ENCODE measurements at places on chromosomes 4 and X.

GRCh38 chr4:54566608-54567007, 91.1 kb upstream of the KIT start:
- DNase-seq: no peak

GRCh38 chr4:185212581-185212980, 3.2 kb downstream of the SNX25 start:
- DNase-seq: no peak

GRCh38 chr4:30256116-30256832, 463.9 kb upstream of the PCDH7 start:
- DNase-seq: no peak

- DNase-seq: no peak
Measured at GRCh38 chr4:159185591-159186023, 82.7 kb downstream of the RAPGEF2 start.

GRCh38 chr4:16914208-16914607, 15.8 kb upstream of the LDB2 start:
- no peak for DNase-seq

DNA sequence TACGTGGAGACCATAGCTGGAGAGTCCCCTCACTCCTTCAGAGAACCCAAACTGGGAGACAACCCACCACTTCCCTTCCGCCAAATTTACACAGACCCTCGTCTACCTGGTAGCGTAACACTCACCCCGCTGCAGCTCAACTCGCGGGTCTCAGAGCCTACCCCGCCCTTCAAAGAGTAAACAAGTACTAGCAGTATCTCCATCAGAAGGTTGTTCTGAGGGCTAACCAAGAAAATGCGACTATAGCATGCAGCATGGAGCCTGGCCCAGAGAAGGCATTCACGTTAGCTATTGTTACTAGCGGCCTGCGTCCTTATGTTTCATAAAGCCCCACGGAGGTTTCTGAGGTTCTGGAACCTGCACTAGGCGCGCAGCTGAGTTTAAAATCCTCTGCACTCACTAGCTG, 531 bp upstream of the MANBA start:
- DNase-seq: peak; percentile 39

GRCh38 chr4:122341886-122342285, 36.9 kb upstream of the ADAD1 start:
- DNase-seq: no peak

- DNase-seq: no peak
Measured at GRCh38 chr4:74426101-74426500, 18.8 kb upstream of the AREG start.

- DNase-seq: no peak
Measured at GRCh38 chrX:912677-913076, 282.1 kb downstream of the SHOX start.

DNA sequence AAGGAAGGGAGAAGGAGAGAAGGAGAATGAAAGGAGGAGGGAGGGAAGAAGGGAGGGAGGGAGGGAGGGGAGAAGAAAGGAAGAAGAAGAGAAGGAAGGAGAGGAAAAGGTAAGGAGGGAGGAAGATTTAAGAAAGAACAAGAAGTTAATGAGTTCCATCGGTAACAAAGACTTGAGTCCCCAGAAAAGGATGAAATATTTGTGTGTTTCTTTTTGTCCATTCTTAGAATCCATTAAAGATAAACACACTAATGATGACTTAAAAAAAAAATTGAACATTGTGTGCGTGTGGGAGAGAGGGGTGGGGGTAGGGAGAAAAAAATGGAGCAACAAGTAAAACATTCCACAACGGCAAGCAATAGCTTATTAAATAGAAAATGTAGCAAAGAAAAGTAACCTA, 131.4 kb downstream of the THOC2 start:
- no peak for DNase-seq

GRCh38 chr4:175351473-175351872, 433.3 kb downstream of the ADAM29 start:
- DNase-seq: no peak

DNA sequence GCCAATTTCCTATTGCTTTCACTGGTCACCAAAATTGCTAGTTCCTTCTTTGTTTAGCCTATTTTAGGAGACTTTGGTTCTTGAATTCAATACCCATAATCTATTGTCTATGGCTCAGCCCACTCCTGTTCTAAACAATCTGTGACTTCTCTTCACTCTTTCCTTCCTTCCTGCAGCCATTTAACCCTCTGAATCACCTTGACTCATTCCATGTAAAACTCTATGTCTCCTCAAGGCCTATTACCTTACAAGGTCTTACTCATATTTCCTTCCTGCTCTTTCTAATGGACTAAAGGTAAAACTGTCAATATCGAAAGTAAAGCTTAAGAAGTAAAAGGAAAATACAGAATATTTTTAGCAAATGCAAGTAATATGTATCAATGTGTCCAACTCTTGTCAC, 301.6 kb downstream of the ARHGAP24 start:
- no peak for DNase-seq

- DNase-seq: no peak
Measured at GRCh38 chr4:107800706-107801105, 24.0 kb upstream of the SGMS2 start.

- no peak for DNase-seq
Measured at GRCh38 chr4:112282860-112283667, 2.6 kb downstream of the TIFA start.

DNA sequence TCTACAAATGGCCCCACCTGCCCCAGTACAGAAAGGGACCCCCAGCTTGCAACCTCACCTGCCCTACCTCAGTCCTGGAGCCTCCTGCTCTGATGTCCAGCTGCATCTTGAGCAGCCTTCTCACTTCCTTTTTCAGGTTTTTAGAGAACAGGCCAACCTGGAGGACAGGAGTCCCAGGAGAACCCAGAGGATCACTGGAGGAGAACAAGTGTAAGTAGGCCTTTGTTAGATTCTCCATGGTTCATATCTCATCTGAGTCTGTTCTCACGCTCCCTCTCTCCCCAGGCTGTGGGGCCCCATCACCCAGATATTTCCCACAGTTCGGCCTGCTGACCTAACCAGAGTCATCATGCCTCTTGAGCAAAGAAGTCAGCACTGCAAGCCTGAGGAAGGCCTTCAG, 3.6 kb downstream of the MAGEA11 start:
- DNase-seq: no peak

DNA sequence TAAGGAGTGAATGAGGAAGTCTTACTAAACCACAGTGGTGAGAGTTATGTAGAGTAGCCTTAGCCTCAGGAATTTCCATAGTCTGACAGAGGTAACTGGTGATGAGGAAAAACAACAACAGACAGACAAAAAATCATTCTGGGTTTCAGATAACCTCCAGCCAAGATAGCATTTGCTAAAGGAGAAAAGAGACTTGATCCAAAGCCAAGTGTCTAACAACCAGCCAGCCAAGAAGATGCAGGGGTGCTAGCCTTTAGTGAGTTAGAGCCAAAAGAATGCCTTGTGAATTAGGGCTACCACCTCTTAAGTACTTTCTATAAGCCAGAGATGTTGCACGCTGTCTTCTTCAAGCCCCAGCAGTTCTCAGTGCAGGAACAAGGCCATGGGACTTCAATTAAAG, 478.0 kb upstream of the CPEB2 start:
- no peak for DNase-seq

DNA sequence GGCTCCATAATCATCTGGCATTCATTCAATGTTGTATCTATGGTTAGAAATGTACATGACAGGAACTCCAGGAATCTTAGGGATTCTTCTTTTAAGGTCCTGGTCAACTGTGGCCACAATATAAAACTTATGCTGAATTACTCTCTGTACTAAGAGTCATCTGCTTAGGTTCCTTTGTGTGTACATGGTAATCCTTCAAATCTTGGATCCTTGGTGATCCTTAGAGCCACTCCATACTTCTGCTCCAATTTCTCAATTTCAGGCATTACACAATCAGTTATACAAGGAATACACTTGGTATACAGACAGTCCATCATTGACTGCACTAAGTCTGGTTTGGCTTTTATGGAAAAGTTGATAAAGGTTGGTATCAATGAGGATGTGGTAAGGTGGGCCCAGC, 5.8 kb downstream of the SRD5A3 start:
- DNase-seq: no peak

- DNase-seq: no peak
Measured at GRCh38 chr4:87118421-87118820, 102.0 kb downstream of the KLHL8 start.

- no peak for DNase-seq
Measured at GRCh38 chr4:73777612-73778011, 37.2 kb downstream of the CXCL8 start.

DNA sequence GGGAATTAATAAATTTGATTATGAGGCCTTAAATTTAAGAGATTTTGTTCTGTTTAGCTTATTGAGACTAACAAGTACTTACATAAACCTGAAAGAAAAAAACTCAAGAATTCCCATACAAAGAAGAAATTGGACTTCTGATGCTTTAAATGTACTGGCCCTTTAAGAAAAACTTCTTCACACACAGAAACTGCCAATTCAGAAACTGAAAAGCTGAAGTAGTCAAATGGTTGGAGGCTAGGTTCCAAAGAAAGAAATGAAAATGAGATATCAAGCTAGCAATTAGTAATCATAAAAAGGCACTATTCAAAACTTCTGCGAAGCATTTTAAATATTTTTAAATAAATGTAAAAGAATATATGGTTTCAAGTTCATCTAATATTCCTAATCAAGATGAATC, 151.3 kb downstream of the THOC2 start:
- no peak for DNase-seq

- no peak for DNase-seq
Measured at GRCh38 chr4:90415116-90415515, 287.9 kb downstream of the CCSER1 start.

GRCh38 chr4:15864651-15865566, 73.6 kb downstream of the FGFBP1 start:
- DNase-seq: no peak

DNA sequence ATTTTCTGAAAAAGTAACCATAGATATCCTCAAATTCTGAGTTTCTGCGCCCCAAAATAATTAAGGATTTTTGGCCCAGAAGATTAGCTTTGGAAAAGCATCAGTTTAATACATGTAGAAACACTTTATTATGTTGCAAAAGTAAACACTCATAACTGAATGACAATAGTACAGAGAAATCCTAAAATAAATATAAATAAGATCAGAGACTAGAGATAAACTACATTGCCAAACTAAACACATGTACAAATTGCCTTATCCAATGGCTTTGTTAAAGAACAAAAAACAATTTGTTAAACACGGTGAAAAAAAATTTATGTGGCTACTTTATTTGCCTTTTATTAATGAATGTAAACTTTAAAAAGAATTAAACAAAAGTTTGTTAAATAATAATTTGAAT, 17.5 kb downstream of the SPOCK3 start:
- no peak for DNase-seq

GRCh38 chrX:43949669-43950068, 23.5 kb downstream of the NDP start:
- peak; percentile 55 for DNase-seq

GRCh38 chrX:39602195-39602594, 495.6 kb downstream of the BCOR start:
- no peak for DNase-seq

- no peak for DNase-seq
Measured at GRCh38 chr4:154254999-154255398, 236.6 kb downstream of the DCHS2 start.

DNA sequence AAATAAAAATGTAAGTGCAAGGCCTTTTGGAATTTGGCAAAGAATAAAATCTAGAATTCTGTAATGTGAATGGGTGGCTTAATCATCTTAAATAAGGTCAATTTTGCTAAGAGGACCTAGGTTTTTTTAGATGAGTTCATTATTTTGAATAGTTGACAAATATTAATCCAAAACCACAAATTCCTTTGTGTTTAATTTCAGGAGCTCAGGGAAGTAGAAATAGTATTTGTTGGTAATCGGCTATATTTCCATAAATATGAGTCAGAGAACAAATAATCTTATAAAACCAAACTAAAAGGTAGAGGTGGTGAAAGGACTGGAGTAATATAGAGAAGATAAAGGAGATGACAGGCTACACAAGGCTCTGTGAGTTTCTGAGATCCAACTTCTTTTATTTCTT, 190.4 kb upstream of the TLL1 start:
- DNase-seq: no peak

DNA sequence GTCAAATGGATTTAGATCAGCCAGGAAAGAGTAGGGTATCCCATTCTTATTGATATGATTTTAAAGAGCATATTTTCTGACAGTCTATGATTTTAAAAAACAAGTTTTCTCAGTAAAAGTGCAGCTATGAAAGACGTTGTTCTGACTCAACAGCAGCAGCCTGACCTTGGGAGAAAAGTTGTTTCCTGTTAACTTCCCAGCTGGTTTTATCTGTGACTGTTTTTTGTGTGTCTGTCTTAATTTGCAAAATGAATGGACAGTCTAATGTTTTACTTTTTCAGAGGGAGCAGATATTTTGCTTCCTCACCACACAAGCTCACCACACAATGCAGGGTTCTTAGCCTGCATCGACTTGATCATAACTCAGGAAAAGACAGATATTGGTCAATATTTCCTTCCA, 764 bp upstream of the MTHFD2L start:
- no peak for DNase-seq

GRCh38 chr4:66574145-66574978, 904.1 kb upstream of the EPHA5 start:
- DNase-seq: no peak

- peak; percentile 30 for DNase-seq
Measured at GRCh38 chrX:13074297-13075262, 30.2 kb upstream of the FAM9C start.

DNA sequence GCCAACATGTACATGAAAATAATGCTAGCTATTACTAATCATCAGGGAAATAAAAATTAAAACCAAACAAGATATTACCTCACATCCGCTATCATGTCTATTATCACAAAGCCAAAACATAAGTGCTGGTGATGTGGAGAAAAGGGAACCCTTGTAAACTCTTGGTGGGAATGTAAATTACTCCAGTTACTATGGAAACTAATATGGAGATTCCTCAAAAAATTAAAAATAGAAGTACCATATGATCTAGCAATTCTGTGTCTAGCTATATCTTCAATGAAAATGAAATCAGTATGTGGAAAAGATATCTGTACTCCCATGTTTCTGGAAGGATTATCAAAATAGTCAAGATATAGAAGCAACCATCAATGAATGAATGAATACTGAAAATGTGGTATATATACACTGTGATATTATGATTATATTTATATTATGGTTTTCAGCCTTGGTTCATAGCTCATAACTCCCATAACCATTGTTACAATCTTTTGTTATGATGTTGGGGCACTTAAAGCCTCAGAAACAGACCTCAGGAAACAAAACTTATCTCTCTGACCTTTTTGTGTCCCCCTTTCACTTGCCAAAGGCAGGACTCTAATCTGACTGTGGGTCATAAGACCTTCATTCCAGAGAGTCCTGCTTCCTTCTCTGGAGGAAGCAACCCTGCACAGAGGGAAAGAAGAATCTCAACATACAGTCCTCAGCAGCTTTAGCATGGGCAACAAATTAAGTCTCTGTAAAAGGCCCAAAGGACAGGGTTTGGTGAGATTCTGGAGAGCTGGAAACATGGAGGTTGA, 933.2 kb downstream of the ADGRL3 start:
- no peak for DNase-seq

DNA sequence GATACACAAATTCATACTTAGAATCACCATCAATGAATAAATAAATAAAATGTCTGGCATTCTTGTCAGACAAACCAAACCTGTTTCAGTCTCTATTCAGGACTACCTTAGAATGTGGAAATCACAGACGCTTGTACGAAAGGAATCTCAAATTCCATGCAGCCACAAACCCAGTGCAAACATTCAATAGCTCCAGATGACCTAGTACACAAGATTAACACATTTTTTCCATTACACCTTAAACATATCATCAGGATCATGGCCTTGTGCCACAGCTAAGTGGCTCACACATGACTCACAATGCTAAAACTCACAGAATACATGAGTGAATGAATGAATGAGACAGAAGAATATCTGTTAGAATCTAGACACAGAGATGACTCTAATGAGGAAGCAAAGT, 134.2 kb downstream of the PWWP3B start:
- no peak for DNase-seq

- no peak for DNase-seq
Measured at GRCh38 chrX:152913910-152914309, 16.0 kb downstream of the ZNF185 start.
